ENCODE measurements at places on chromosomes 12 and 14. TPM values are rescaled to one million over a fixed set of nuclear protein-coding genes. Genes with fewer than 3 reads are reported as not detected.

The LRRC10 gene
- total RNA-seq, result not detected

The PMCH gene
- total RNA-seq, result not detected

The ACOT6 gene
- total RNA-seq, result not detected

The LGALS3 gene
- 202 TPM for total RNA-seq

The PDZRN4 gene
- not detected for total RNA-seq

The ANKS1B gene
- not detected for total RNA-seq

The HPD gene
- not detected for total RNA-seq

The ADGRD1 gene
- total RNA-seq, result 0.17 TPM

The IRF9 gene
- 55.5 TPM for total RNA-seq

The MGAT4C gene
- total RNA-seq, result not detected

The SLC25A21 gene
- 0.74 TPM for total RNA-seq

The SYNDIG1L gene
- not detected for total RNA-seq

The RNASE1 gene
- 64.0 TPM for total RNA-seq

The PAH gene
- total RNA-seq, result not detected

The MEG3 gene
- total RNA-seq, result 2.2 TPM

The DDX23 gene
- total RNA-seq, result 115 TPM

The TOGARAM1 gene
- 23.1 TPM for total RNA-seq

The PIWIL1 gene
- not detected for total RNA-seq

The KLHL28 gene
- 8.9 TPM for total RNA-seq

The PLXNC1 gene
- total RNA-seq, result 0.23 TPM

The SLC41A2 gene
- 19.4 TPM for total RNA-seq

The PPFIBP1 gene
- total RNA-seq, result 576 TPM

The ACTR10 gene
- total RNA-seq, result 39.6 TPM

The LRRC74A gene
- total RNA-seq, result not detected

The SRRM4 gene
- total RNA-seq, result not detected

The SCYL2 gene
- total RNA-seq, result 49.2 TPM

The CCDC175 gene
- total RNA-seq, result not detected

The CCDC177 gene
- not detected for total RNA-seq

The ZCCHC8 gene
- 15.0 TPM for total RNA-seq

The KRT77 gene
- total RNA-seq, result not detected

The ASIC1 gene
- total RNA-seq, result 0.14 TPM

The PTCSC3 gene
- not detected for total RNA-seq

The NINJ2 gene
- total RNA-seq, result 1.2 TPM

The OR6C2 gene
- not detected for total RNA-seq

The C12orf50 gene
- total RNA-seq, result not detected

The ADAM21 gene
- total RNA-seq, result 0.33 TPM
